Lung microvascular endothelial cell (primary cell): ENCODE measurements at places on chromosomes 3 and 15. TPM values are rescaled to one million over a fixed set of nuclear protein-coding genes. Genes with fewer than 3 reads are reported as not detected.

The UTS2B gene
- total RNA-seq = 0.20 and 0.22 TPM in 2 replicates

The RAF1 gene
- 74.8 and 84.7 TPM in 2 replicates for total RNA-seq

The LRRN1 gene
- total RNA-seq = not detected in 2 replicates

The ZNF620 gene
- 3.5 and 6.5 TPM in 2 replicates for total RNA-seq

The FGF12 gene
- 0.87 and 1.6 TPM in 2 replicates for total RNA-seq

GRCh38 chr15:88016406-88016805, 240.1 kb downstream of the NTRK3 start:
- DNase-seq = no peak

GRCh38 chr3:148975248-148975647, 16.1 kb upstream of the GYG1 start:
- no peak for DNase-seq
